ENCODE measurements at places on chromosomes 4 and X.

DNA sequence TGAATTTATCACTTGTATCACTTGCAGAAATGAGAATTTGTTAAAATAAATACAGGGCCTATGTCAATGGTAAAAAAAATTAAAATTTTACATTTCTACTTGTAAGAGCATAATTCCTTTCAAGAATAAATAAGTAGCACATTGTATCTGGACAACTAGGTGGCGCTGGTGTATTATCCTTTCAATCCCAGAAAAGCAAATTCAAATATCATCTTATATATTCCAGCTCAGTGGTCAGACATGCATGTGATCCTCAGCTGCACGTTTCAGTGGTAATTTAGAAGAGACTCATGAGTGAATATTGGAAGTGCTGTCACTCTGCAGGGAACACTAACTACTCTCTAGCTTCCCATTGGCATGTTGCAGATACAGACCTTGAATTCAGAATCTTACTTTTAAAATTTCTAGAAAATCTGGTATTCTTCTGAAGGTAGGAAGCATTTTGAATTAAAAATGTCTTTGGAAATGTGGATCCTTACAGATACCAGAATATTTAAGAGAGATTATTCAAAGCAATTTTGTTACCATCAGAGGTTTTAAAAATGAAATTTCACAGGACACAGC is 1414.7 kb upstream of the TENM3 start:
- DNase-seq, result no peak

DNA sequence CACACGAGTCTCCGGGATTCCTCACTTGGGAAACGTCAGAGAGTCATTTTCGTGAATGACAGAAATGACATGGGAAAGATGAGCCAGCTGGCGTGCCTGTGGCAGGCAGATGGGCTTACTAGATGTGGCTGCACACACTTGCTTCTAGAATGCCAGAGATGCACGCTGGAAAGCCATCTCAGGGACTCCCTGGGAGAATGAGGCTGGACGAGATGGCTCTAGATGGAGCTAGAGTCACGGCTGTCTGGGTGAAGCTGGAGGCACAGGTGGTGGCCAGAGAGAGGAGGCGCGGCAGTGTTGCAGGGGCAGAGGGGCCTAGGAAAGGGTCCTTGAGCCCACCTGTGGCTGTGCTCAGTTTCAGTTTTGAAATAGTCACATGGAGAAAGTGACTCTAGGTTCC is 26.0 kb downstream of the TKTL1 start:
- DNase-seq, result no peak

- no peak for DNase-seq
Measured at GRCh38 chr4:176611381-176611780, 181.3 kb downstream of the VEGFC start.

- no peak for DNase-seq
Measured at GRCh38 chrX:101619364-101619763, 1.6 kb upstream of the ARMCX6 start.

- DNase-seq, result no peak
Measured at GRCh38 chr4:38664706-38665401, 855 bp downstream of the KLF3 start.

GRCh38 chr4:159337041-159337440 is 234.2 kb downstream of the RAPGEF2 start:
- DNase-seq, result no peak
